Chondrocyte (in vitro differentiated cells): ENCODE measurements at places on chromosomes 1 and 21. TPM values are rescaled to one million over a fixed set of nuclear protein-coding genes. Genes with fewer than 3 reads are reported as not detected.

DNA sequence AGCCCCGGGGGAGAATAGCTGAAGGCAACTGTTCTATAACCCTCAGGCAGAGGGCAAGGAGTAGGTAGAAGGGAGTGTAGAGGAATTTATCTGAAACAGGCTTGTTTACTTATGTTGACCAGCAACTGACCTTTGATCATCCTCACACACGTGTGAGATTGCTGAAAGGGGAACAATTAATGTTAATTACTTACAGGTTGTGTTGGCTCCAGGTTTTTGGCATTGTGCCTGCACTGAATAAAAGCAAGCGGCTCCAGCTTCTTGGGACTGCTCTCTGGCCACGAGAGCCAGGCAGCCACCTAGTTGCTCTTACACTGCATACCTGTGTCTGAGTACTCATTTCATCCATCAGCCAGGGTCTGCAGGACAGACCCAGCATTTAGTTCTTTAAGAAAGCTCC, 41.3 kb upstream of the ARHGEF10L start:
- H3K4me3 ChIP-seq, result no peak overlapping the region
- peaks cover 10% of the 10 kb centered on the region for H3K4me1 ChIP-seq
- no peak overlapping the region for H3K27ac ChIP-seq
- no peak for DNase-seq
- H3K36me3 ChIP-seq, result no peaks in the 10 kb centered on the region
- peaks cover 16% of the 10 kb centered on the region for H3K27me3 ChIP-seq

- no peaks in the 10 kb centered on the region for H3K27me3 ChIP-seq
- no peaks in the 10 kb centered on the region for H3K36me3 ChIP-seq
- no peak overlapping the region for H3K27ac ChIP-seq
Observed at GRCh38 chr1:111556325-111557037, 53.0 kb upstream of the ADORA3 start.

GRCh38 chr1:177065430-177065829, 99.1 kb downstream of the ASTN1 start:
- no peaks in the 10 kb centered on the region for H3K36me3 ChIP-seq
- no peak for DNase-seq
- no peak overlapping the region for H3K4me3 ChIP-seq
- H3K4me1 ChIP-seq, result no peaks in the 10 kb centered on the region
- H3K27me3 ChIP-seq, result peaks cover 12% of the 10 kb centered on the region
- H3K27ac ChIP-seq, result no peak overlapping the region

MAGI3 gene
- total RNA-seq, result 8.8 to 11.8 TPM (median 9.0 TPM) in 3 replicates

PRKAA2 gene
- 2.2 to 3.4 TPM (median 3.2 TPM) in 3 replicates for total RNA-seq

DNA sequence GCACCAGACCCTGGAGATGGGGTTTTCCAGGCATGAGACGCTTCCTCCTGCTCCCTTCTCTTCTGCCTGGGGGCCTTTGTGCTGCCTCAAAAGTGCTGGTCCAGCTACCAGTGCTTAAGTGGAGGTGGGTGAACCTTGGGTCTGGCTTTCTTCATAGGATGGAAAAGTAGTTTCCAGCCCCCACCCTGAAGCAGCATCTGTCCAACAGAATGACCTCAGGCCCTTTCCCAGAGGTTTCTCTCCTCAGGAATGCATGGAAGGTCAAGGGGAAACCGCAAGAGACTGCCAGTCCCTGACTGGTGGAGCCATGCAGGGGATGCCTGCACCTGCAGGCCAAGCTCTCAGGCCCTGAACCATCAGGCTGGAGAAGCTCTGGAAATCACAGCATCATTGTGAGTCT, 63.8 kb downstream of the HMGB4 start:
- H3K27me3 ChIP-seq, result peaks cover 4% of the 10 kb centered on the region
- H3K4me1 ChIP-seq, result no peaks in the 10 kb centered on the region
- no peak overlapping the region for H3K27ac ChIP-seq
- DNase-seq, result no peak

CELA2B gene
- not detected in 3 replicates for total RNA-seq

GRCh38 chr1:36359383-36359782, 26.3 kb downstream of the STK40 start:
- H3K4me3 ChIP-seq, result no peak overlapping the region
- peaks cover 12% of the 10 kb centered on the region for H3K4me1 ChIP-seq
- no peak overlapping the region for H3K27ac ChIP-seq
- H3K36me3 ChIP-seq, result peaks cover 36% of the 10 kb centered on the region
- DNase-seq, result no peak

TAS1R2 gene
- total RNA-seq, result not detected in 3 replicates

DNA sequence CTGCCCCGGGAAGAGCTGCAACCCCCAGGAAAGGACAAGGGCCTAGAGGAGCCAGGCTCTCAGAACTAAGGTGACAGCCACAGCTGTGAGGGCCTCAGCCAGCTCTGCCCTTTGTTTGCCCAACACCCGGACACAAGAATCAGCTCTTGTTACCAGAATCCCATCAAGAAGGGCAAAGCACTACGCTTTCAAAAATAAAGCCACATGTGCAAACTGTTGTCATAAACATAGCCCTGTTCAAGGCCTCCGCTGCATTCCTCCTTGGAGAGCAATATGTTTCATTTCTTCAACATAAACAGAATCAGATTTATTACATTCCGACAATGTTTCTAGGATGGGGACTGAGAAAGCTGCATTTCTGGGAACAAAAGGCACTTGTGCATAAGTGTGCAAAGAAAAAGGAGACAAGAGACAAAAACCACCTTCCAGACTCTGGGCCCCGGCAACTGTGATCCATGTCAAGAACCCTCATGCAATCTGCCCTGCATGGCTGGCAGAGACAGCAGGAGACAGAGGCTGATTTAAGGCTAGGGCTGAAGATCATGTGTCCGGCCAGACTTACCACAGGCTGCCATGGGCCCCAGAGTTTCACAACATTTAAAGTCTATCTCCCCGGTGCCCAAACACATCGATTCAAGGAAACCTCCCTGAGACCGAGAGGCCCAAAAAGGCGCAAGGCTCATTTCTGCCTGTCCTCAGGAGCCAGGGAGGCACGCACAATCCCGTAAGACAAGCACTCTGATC, 71.0 kb downstream of the SSBP3 start:
- peak overlapping the region; percentile 97 for H3K27ac ChIP-seq
- no peaks in the 10 kb centered on the region for H3K27me3 ChIP-seq
- H3K4me1 ChIP-seq, result peaks cover 37% of the 10 kb centered on the region
- H3K4me3 ChIP-seq, result peak overlapping the region; percentile 58

GRCh38 chr1:156612666-156613065, 6.5 kb upstream of the HAPLN2 start:
- no peaks in the 10 kb centered on the region for H3K36me3 ChIP-seq
- peaks cover 12% of the 10 kb centered on the region for H3K27me3 ChIP-seq
- H3K4me1 ChIP-seq, result peaks cover 21% of the 10 kb centered on the region
- no peak for DNase-seq
- no peak overlapping the region for H3K27ac ChIP-seq
- no peak overlapping the region for H3K4me3 ChIP-seq

SELENBP1 gene
- total RNA-seq, result 5.7 to 11.1 TPM (median 8.9 TPM) in 3 replicates

DNA sequence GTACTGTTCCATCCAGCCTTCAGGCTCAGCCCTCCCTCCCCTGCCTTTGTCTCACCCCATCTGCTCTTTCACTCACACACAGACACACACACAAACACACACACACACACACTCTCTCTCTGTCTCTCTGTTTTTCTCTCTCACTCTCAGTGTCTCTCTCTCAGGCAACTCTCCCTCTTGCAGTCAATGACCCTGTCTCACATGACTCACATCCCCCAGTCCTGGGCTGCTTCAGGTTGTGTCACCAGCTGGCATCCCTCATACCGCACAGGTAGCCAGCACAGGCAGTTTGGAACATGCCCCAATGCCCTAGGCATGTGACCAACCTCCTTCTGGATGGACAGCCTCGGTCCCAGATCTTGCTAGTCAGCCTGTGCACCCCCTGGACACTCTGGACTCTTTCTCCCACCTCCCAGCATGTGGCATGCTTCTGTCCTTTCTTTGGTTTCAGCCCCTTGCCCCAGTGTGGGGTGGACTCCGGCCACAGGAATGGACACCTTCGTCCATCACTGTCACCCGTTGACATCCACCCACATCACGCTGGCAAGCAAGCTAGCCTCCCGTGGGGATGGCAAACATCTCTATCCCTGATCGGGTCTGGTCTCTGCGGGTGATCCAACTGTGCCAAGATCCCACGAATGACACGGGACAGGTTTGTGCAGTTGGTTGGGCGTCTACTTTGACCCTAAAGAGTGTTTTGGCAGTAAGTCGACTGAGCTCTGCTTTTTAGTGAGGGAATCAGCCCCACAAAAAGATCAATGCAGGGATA, 23.4 kb upstream of the FCGR2A start:
- peaks cover 16% of the 10 kb centered on the region for H3K27me3 ChIP-seq
- H3K27ac ChIP-seq, result no peak overlapping the region
- H3K4me1 ChIP-seq, result no peaks in the 10 kb centered on the region
- H3K4me3 ChIP-seq, result no peak overlapping the region
- no peaks in the 10 kb centered on the region for H3K36me3 ChIP-seq

DNA sequence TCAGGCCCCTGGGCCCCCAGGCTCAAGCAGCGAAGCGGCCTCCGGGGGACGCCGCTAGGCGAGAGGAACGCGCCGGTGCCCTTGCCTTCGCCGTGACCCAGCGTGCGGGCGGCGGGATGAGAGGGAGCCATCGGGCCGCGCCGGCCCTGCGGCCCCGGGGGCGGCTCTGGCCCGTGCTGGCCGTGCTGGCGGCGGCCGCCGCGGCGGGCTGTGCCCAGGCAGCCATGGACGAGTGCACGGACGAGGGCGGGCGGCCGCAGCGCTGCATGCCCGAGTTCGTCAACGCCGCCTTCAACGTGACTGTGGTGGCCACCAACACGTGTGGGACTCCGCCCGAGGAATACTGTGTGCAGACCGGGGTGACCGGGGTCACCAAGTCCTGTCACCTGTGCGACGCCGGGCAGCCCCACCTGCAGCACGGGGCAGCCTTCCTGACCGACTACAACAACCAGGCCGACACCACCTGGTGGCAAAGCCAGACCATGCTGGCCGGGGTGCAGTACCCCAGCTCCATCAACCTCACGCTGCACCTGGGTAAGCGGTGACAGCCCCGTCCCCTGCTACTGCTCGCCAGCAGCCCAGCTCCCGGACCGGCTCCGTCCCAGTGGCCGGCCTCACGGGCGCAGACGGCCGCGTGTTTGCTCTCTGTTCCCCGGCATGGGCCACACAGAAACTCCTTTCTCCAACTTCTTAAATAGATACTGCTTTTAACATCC, 539 bp downstream of the LAMC1 start:
- peak overlapping the region; percentile 97 for H3K27ac ChIP-seq
- peaks cover 3% of the 10 kb centered on the region for H3K36me3 ChIP-seq
- peaks cover 53% of the 10 kb centered on the region for H3K4me1 ChIP-seq
- peak overlapping the region; percentile 99 for H3K4me3 ChIP-seq
- no peaks in the 10 kb centered on the region for H3K27me3 ChIP-seq

ADAM30 gene
- not detected in 3 replicates for total RNA-seq

DNA sequence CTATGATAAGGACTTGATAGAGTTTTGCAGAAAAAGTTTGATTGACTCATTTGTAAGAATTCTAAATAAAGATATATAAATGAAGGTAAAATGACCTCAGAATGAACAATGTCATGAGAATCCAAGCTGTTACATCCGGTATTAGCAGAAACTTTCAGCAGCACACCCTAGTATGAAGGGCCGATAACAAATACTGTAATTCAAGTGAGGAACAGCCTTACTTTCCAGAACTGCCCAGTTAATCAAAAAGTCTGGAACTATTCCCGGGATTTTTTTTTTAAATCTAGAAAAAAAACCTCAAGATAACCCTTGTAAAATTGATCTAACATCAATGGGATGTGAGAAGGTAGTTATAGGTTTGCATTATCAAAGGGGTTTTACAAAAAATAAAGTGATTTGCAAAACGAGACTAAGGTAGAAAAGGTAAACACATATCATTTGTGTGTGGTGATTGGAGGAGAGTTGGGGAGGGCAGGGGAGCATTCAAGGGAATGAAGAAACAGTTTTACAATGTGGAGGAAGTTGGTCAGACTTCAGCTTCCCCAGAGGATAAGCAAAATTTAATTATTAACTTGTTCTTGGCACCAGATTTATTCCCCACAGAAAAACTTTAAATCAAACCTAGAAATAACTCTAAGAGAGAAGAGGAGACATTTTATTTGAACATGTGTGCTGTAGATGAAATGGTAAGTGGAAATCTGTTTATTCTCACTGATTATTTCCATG, 75.9 kb upstream of the VCAM1 start:
- H3K27me3 ChIP-seq, result no peaks in the 10 kb centered on the region
- H3K36me3 ChIP-seq, result peaks cover 7% of the 10 kb centered on the region
- H3K4me3 ChIP-seq, result no peak overlapping the region
- peak overlapping the region; percentile 65 for H3K27ac ChIP-seq

DNA sequence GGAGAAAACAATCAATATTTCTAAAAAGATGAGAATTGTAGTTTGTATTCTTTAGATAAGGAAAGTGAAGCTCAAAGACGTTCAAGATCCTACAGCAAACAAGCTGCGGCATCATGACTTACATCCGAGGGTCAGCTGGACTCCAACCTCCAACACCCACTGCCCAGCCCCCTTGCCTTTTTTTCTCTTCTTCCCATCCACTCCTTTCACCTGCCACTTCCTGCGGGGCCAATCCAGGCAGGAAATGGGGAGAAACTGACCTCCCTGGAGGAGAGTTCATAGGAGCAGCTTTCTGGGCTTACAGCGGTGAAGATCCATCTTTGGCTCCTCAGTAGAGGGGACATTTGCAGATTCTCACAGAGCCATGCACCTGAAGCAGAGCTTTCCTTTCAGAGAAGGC, 361.5 kb downstream of the PTPRU start:
- H3K4me3 ChIP-seq, result no peak overlapping the region
- no peaks in the 10 kb centered on the region for H3K36me3 ChIP-seq
- H3K4me1 ChIP-seq, result no peaks in the 10 kb centered on the region
- peaks cover 15% of the 10 kb centered on the region for H3K27me3 ChIP-seq
- no peak for DNase-seq
- no peak overlapping the region for H3K27ac ChIP-seq

- no peaks in the 10 kb centered on the region for H3K27me3 ChIP-seq
- H3K36me3 ChIP-seq, result peaks cover 4% of the 10 kb centered on the region
- no peak for DNase-seq
- H3K4me3 ChIP-seq, result no peak overlapping the region
Observed at GRCh38 chr1:178798232-178798861, 72.5 kb downstream of the ANGPTL1 start.

AADACL3 gene
- total RNA-seq, result not detected in 3 replicates

- peak overlapping the region; percentile 80 for H3K4me3 ChIP-seq
- H3K4me1 ChIP-seq, result peaks cover 77% of the 10 kb centered on the region
- DNase-seq, result peak; percentile 75
- H3K27ac ChIP-seq, result peak overlapping the region; percentile 68
Observed at GRCh38 chr21:41765973-41766882, 624 bp downstream of the RIPK4 start.

CYP2J2 gene
- 0.22 to 0.44 TPM (median 0.32 TPM) in 3 replicates for total RNA-seq

DNA sequence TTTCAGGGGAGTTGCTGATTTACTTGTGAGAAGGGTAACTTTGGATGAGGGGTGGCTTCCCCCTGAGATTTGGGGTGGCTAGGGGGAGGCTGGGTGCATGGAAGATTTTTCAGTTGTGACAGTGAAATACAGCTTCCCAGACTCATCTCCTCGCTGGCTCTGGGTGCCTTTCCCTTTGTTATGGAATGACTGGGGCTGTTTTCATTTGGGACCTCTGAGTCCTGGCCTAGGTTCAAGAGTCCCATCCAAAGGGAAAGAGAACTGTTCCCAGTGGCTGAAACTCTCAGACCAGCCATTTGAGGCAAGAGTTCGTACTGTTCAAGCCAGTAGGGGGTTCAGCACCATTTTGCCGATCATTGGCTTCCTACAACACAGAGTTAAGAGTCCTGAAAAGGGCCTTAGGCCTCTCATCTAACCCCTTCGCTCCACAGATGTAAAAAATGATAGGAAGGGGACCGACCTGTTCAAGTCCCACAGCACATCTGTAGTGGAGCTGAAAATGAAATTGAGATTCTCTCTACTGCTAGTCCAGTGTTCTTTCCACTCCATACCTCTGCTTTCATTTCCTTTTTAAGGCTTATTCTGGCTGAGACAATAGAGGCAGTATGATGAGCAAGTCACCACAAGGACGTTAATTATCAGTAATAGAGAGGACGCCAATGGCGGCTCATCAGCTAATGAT, 958 bp downstream of the DDR2 start:
- H3K27me3 ChIP-seq, result no peaks in the 10 kb centered on the region
- no peak for DNase-seq
- peaks cover 67% of the 10 kb centered on the region for H3K4me1 ChIP-seq
- no peaks in the 10 kb centered on the region for H3K36me3 ChIP-seq
- H3K4me3 ChIP-seq, result peak overlapping the region; percentile 86
